Renal cortical epithelial cell (primary cell): ENCODE measurements at places on chromosomes 1 and 21. TPM values are rescaled to one million over a fixed set of nuclear protein-coding genes. Genes with fewer than 3 reads are reported as not detected.

CD101 gene
- 0.35 and 0.45 TPM in 2 replicates for total RNA-seq

TAS1R1 gene
- not detected in 2 replicates for total RNA-seq

GJB3 gene
- total RNA-seq, result 8.5 and 33.2 TPM in 2 replicates

S100A16 gene
- total RNA-seq, result 406 and 1,037 TPM in 2 replicates

PIGM gene
- 4.0 and 5.2 TPM in 2 replicates for total RNA-seq

CSF1 gene
- total RNA-seq, result 39.2 and 51.3 TPM in 2 replicates

BATF3 gene
- total RNA-seq, result 0.55 and 3.6 TPM in 2 replicates

DNA sequence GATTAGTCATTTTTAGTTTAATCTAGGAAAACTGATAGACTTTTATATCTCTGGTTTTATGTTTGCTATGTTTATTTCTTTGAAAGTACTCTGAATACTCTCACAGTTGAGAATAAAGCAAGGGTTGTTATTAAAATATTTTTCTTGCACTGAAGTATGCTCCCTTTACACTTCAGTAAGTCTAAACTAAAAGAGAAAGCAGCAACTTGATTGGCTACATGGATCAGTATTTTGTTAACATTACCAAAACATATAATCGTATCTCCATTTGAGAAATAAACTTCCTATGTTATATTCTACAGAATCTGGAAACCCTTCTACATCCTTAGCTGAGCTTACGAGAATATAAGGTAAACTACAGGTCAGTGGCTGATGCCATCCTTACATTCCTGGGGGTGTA is 149.5 kb upstream of the HP1BP3 start:
- DNase-seq, result no peak

- peak; percentile 85 for DNase-seq
These were observed 139.7 kb upstream of the BEND5 start for GRCh38 chr1:48916130-48917069.

- DNase-seq, result no peak
These were observed 30.8 kb downstream of the GADD45A start for GRCh38 chr1:67715819-67716218.

DNA sequence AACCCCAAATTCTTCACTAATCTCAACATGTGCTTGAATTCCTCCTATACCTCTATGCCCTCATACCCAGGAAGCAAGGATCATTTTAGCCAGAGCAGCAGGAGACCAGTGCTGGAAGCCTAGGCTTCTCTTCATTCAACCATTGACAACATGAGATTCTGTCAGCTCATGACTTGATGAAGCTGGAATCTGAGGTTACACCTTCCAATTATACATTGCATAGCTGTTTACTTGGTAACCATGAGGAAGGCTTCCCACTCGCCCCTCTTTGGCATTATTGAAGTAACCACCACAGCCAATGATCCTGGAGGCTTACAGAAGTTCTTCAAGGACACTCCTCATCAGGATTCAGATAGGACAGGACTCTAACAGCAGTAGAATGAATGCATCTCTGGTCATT is 160.3 kb downstream of the TPR start:
- DNase-seq, result peak; percentile 45

DNA sequence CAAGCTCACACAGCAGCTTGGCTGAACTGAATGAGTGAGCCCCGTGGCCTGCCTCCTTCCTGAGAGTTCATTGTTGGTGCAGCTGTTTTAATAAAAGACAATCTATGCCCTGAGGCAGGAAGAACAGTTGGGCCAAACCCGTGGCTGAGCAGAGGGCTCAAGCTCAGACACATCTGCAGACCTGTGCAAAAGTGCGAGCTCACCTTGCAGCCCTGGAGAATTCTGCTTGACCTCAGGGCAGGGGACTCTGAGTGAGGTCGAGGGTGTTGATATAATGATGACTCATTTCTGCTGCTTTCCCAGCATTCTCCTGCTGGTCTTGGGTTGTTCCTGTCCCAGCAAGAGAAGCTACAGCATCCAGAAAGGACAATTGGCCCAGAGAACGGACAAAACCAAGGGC is 61.0 kb downstream of the ATP5PO start:
- peak; percentile 51 for DNase-seq

DNA sequence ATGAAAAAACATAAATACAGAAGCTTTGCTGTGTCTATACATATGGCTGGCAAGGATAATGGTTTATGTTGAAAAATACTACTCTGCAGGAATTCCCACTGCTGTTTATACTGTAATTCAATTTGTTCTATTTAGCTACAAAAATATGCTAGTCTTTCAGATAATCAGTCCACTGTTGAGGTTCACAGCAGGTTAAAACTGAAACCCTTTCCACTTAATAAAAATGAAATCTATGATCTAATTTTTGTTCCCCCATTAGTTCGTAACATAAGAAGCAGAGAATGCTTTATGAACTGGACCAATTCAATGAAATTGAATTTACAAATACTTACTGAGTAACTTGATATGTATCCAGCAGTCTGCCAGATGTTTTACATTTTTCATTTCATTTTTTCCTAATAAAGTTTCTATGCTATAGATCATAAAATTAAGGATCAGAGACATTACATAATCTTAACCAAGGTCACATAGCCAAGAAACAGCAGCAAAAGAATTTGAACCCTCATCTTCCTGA is 360.1 kb upstream of the BEND5 start:
- no peak for DNase-seq

- DNase-seq, result peak; percentile 15
These were observed 317.0 kb downstream of the USP25 start for GRCh38 chr21:16046656-16047330.

DNA sequence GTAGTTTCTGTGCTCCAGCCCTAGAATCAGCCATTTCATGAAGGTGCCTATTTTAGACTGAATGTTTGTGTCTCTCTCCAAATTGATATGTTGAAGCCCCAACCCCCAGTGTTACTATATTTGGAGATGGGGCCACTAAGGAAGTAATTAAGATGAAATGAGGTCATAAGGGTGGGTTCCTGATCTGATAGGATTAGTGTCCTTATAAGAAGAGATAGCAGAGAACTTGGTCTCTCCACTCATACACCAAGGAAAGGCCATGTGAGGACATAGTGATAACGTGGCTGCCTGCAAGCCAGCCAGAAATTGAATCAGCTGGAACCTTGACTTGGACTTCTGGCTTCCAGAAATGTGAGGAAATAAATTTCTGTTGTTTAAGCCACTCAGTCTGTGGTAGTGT is 12.3 kb downstream of the RAVER2 start:
- DNase-seq, result no peak

- DNase-seq, result peak; percentile 81
These were observed 34.1 kb downstream of the ACOT7 start for GRCh38 chr1:6359216-6360116.

GRCh38 chr1:227125929-227126545 is 185.9 kb downstream of the COQ8A start:
- DNase-seq, result no peak

DNA sequence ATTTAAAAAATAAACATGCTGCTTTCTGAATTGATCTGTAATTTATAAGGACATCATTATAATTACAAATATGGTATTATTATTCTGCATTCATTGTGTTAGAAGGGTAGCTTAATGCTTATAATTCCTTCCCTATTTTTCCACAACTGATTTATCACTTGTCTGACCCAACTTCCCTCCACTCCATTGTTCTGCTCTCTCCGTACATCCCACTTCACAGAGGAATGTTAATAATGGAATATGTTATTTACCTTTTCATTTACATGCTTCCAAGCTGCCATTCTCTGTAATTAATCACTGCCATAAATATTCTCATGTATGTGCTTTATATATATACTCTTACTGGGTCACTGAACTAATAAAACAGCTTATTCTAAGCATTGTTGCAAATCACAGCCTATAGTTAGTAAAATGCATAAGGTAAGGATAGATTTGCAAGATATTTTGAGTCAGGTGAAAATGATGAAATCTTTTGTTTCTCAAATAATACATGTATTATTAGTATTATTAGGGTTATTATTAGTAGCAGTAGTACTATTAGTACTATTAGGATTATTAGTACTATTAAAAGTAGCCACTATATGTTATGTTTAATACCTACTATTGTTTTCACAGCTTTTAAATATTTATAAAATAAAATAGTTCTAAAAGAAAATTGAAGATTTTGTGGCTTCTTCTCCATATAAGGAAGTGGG is 70.6 kb upstream of the NEK7 start:
- no peak for DNase-seq

GRCh38 chr1:91844862-91845528 is 41.0 kb downstream of the TGFBR3 start:
- peak; percentile 92 for DNase-seq
